Stimulated activated CD8-positive, alpha-beta memory T cell treated with anti-CD3 and anti-CD28 coated beads, Interleukin-7, amount 100 ng/mL, for 1 hour (primary cell): ENCODE measurements at places on chromosomes 2 and 18.

- no peak for DNase-seq
Observed at GRCh38 chr2:177796654-177797415, 275.7 kb downstream of the PDE11A start.

DNA sequence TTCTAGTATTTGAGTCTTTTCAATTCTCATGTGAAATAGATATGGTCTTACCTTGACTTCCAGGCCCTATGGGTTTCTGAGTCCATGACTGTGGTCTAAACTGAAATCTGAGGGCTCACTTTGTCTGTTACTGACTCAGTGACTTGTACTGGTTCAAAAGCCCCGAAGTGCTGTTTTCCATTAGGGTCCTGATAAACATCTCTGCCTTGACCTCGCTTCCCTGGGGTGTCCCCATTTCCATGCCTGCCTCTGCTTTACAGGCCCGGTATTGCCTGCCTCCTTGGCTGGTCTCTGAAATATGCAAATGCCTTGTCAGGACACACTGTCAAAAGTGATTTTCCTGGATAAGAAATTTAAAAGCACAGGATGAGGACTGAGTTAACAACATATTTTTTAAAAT lies 538.8 kb downstream of the SOCS6 start:
- DNase-seq: no peak

DNA sequence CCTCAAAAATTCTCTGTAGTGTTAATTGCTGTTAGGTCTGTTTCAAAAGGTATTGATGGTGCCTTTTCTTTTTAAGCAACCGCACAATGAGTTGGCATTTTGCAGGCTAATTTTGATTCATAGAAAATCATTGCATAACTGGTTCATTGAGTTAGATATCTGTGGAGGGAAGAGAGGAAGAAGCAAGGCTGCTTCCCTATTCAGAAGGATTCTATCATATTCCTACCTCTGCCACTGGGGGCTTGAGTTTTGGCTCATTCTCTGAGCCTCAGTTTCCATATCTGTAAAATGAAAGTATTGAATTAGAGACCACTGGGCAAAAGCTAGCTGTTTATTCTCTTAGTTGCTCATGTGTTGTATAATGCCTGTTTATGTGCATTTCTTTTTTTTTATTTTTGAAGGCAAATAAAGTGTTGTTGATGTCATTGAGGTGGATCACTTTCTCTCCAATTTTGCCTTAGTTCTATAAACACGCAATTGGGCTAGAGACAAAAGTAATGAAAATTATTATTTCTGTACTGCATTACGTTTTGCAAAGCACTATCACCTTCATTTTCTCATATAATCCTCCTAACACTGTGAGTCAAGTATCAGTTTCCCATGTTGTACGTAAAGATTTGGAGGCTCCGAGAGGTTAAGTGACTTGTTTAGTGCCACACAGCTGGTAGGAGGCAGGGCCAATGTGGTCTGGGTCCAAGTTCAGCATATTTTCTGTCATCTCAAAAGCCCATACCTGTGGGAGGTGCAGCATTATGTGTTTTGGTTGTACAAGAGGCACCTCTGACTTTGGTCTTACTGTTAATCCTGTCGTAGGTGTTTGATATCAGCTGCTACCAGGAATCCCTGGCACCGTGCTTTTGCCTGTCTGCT lies 5.9 kb downstream of the TRIB2 start:
- DNase-seq: no peak

DNA sequence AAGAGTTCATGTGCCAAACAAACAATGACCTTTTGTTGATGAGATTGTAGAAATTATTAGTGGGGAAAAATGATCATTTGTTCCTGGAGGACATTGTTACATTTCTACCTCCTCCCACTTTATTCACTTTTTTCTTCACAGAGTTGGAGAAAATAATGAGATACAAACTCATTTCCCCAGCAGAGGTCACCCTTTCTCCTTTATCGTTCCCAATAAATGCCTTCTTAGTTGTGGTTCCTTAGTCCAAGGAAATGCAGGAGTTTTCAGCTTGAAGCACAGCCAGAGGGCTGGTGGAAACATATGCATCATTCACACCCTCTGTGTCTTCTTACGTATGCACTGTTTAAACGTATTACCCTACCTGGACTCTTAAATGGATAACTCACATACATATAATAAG lies 108.8 kb downstream of the SLC4A3 start:
- no peak for DNase-seq

GRCh38 chr2:135647836-135648579 lies 93.6 kb upstream of the UBXN4 start:
- DNase-seq: no peak

DNA sequence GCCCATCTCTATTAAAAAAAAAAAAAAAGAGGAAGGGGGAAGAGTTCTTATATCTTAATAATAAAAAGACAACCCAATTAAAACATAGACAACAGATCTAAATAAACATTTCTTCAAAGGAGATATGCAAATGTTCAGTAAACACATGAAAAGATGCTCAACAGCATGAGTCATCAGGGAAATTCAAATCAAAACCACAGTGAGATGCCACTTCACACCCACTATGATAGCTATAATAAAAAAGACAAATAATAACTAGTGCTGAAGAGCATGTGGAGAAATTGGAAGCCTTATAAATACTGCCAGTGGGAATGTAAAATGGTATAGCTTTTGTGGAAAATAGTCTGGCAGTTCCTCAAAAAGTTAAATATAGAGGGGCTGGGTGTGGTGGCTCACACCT lies 61.5 kb upstream of the CYP20A1 start:
- no peak for DNase-seq

DNA sequence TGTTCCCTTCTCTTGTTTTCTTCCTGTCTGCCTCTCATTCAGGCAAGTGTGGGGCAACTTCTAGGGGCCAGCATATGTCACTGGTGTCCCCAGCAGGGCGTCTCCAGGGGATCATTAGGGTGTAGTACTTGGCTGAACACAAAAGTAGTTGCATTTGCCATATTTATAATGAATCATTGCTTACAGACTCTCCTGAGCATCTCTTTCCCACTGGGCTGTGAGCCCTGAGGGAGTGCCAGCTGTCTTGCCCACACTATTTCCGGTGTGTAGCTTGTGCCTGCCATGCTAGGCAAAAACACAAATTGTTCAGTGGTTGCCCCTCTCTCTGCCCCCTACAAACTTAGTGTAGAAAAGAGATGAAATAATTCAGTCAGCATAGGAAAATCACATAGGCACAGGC lies 40.8 kb upstream of the SCLY start:
- no peak for DNase-seq

DNA sequence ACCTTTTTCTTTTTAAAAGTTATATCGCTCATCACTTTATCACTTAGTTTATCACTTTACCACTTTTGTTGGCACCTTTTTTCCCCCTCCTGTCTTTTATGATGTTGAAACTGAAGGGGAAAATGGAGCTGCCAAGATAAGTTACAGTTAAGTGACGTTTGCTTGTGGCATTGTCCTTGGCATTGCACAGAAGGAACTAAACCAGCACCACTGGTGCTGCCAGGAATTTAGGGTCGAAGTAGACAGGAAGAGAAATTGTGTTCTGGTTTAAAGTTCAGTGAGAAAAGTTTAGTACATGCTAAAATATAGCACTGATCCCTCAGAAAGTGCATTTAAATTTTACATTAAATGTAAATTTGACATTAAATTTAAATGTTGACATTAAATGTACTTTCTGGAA lies 49.9 kb downstream of the MYO1B start:
- no peak for DNase-seq

DNA sequence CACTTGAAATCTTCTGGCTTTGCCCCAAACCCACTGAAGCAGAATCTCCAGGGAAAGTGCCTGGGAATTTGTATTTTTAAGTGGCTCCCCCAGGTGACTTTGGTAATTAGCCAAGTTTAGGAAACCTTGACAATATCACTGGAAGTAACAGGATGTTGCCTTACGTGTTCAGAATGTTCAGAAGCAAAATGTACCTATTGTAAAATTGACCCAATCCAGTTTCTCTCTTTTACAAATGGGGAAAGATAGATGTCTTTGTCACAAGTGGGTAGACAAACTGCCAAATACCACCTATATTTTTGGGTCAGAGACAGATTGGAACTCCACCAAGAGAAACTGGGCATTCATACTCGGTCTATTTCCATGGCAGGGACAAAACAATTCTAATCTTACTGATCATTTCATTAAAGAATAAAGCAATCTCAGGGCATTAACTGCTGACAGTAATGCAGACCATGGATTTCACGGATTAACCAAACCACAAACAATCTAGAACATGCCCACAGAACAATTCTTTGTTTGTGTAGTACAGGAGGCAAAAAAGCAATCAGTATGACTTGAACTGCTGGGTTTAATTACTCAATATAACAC lies 255.8 kb downstream of the ERBB4 start:
- DNase-seq: no peak

GRCh38 chr18:31598021-31598805 lies 6.5 kb downstream of the TTR start:
- DNase-seq: no peak

DNA sequence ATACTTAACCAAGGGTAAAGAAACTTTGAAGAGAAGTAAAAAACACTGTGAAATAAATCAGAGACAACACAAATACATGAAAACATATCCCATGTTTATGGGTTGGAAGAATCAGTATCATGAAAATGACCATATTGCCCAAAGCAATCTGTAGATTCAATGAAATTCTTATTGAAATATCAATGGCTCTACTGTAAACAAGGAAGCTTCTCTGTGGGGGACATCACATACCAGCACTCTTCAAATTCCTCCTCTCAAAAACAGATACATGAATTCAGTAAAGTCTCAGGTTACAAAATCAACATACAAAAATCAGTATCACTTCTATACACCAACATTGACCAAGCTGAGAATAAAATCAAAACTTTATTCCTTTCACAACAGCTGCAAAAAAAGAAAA lies 63.5 kb upstream of the CNTNAP5 start:
- no peak for DNase-seq

GRCh38 chr18:45518311-45519155 lies 96.7 kb upstream of the SLC14A2 start:
- no peak for DNase-seq

- DNase-seq: no peak
Observed at GRCh38 chr2:69200107-69200520, 186.9 kb downstream of the GFPT1 start.

GRCh38 chr2:19078709-19079108 lies 279.7 kb downstream of the OSR1 start:
- DNase-seq: no peak
